Progenitor cell of endocrine pancreas (in vitro differentiated cells): ENCODE measurements at places on chromosomes 4 and X. TPM values are rescaled to one million over a fixed set of nuclear protein-coding genes. Genes with fewer than 3 reads are reported as not detected.

- peak overlapping the region; percentile 52 for H3K27ac ChIP-seq
- peaks cover 5% of the 10 kb centered on the region for H3K27me3 ChIP-seq
- peaks cover 4% of the 10 kb centered on the region for H3K36me3 ChIP-seq
- DNase-seq = no peak
- H3K4me3 ChIP-seq = peak overlapping the region; percentile 87
- peaks cover 24% of the 10 kb centered on the region for H3K4me1 ChIP-seq
Measured at GRCh38 chrX:134547047-134547679, 87.2 kb downstream of the HPRT1 start.

GRCh38 chr4:141669501-141669900 lies 33.1 kb downstream of the IL15 start:
- no peaks in the 10 kb centered on the region for H3K27me3 ChIP-seq
- DNase-seq = no peak
- H3K27ac ChIP-seq = no peak overlapping the region

- no peak overlapping the region for H3K27ac ChIP-seq
- no peaks in the 10 kb centered on the region for H3K27me3 ChIP-seq
- DNase-seq = no peak
- no peaks in the 10 kb centered on the region for H3K4me1 ChIP-seq
Measured at GRCh38 chrX:43835559-43835958, 46.7 kb downstream of the MAOB start.

GRCh38 chr4:150224896-150225591 lies 146.8 kb downstream of the DCLK2 start:
- no peaks in the 10 kb centered on the region for H3K36me3 ChIP-seq
- H3K4me1 ChIP-seq = peaks cover under 1% of the 10 kb centered on the region
- H3K27me3 ChIP-seq = no peaks in the 10 kb centered on the region
- DNase-seq = no peak
- no peak overlapping the region for H3K4me3 ChIP-seq

DNA sequence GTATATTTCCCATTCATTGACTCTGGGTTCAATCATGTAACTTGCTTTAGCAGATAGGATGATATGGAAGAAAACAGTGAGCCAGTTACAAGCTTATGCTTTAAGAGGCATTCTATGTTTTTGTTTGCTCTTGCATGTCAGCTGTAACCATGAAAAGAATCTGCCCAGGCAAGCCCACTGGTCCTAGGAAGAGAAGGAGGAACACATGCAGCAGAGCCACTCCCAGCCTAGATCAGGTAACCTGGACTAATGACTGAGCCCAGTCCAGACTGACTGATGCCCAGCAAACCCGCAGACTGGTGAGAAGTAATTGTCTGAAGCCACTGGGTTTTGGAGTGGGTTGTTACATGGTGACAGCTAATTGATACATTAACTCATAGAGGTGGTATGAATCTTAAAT lies 167.9 kb downstream of the COL4A6 start:
- no peak overlapping the region for H3K27ac ChIP-seq
- H3K27me3 ChIP-seq = no peaks in the 10 kb centered on the region
- H3K4me1 ChIP-seq = peaks cover 10% of the 10 kb centered on the region
- DNase-seq = no peak
- no peak overlapping the region for H3K4me3 ChIP-seq

DNA sequence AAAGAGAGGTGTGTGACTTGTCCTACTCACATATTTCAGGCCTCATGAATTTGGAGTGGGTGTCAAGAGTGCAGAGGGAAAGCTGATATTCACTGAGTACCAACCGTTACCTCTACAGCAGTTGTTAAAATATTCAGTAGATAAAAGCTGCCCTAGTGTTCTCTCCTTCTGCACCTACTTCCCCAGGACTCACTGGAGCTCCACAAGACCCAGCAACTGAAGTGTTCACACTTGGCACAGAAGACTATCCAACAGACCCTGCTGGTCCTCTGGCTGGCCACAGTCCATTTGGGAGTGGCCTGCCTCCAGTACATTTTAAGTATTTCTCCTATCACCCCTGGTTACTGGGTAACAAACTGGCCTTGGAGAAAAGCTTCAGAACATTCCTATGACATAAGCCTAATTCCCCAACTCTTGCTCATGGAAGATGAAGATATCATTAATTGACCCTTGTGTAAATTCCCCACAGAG lies 70.8 kb downstream of the PPARGC1A start:
- no peak overlapping the region for H3K27ac ChIP-seq
- no peaks in the 10 kb centered on the region for H3K27me3 ChIP-seq
- H3K36me3 ChIP-seq = no peaks in the 10 kb centered on the region
- peaks cover 10% of the 10 kb centered on the region for H3K4me1 ChIP-seq

- H3K4me1 ChIP-seq = peaks cover 10% of the 10 kb centered on the region
- no peak for DNase-seq
- peaks cover 45% of the 10 kb centered on the region for H3K36me3 ChIP-seq
- no peaks in the 10 kb centered on the region for H3K27me3 ChIP-seq
- no peak overlapping the region for H3K4me3 ChIP-seq
Measured at GRCh38 chr4:38686682-38687081, 22.7 kb downstream of the KLF3 start.

GRCh38 chr4:53777244-53777984 lies 186.1 kb upstream of the LNX1 start:
- peaks cover 9% of the 10 kb centered on the region for H3K4me1 ChIP-seq
- no peak overlapping the region for H3K4me3 ChIP-seq
- no peaks in the 10 kb centered on the region for H3K27me3 ChIP-seq

GRCh38 chr4:152693871-152694270 lies 14.1 kb upstream of the TMEM154 start:
- no peaks in the 10 kb centered on the region for H3K36me3 ChIP-seq
- H3K27me3 ChIP-seq = no peaks in the 10 kb centered on the region
- H3K27ac ChIP-seq = no peak overlapping the region
- no peak overlapping the region for H3K4me3 ChIP-seq

DNA sequence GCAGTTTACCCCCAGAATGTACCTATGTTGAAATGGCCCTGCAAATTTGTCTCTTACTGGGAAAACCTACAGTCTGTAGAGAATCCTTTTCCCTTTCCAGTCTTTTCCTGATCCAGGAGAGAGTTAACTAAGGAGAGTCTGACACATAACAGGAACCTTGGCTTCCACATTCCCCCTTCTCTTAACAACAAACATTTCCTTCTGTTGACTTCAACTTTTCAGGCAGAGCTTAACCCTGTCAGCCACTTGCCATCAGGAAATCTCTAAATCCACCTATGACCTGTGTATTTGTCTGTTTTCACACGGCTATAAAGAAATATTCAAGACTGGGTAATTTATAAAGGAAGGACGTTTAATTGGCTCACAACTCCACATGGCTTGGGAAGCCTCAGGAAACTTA lies 45.6 kb upstream of the GPR78 start:
- peak overlapping the region; percentile 25 for H3K4me3 ChIP-seq
- H3K36me3 ChIP-seq = no peaks in the 10 kb centered on the region
- H3K27ac ChIP-seq = peak overlapping the region; percentile 95
- DNase-seq = no peak
- H3K27me3 ChIP-seq = no peaks in the 10 kb centered on the region

- no peaks in the 10 kb centered on the region for H3K27me3 ChIP-seq
- no peak for DNase-seq
- H3K36me3 ChIP-seq = no peaks in the 10 kb centered on the region
- H3K27ac ChIP-seq = peak overlapping the region; percentile 75
- H3K4me1 ChIP-seq = peaks cover 43% of the 10 kb centered on the region
- H3K4me3 ChIP-seq = no peak overlapping the region
Measured at GRCh38 chr4:82585690-82586435, 24.1 kb upstream of the TMEM150C start.

- peaks cover 9% of the 10 kb centered on the region for H3K36me3 ChIP-seq
- peak within 1 kb of the TSS; percentile 99 for H3K4me3 ChIP-seq
- H3K4me1 ChIP-seq = peaks cover 26% of the 10 kb centered on the region
- no peaks in the 10 kb centered on the region for H3K27me3 ChIP-seq
- H3K27ac ChIP-seq = peak within 1 kb of the TSS; percentile 100
Measured at GRCh38 chrX:47232803-47233332, at the start of gene USP11. TSS of gene USP11 (plus strand) at chrX:47233009. CDS start at chrX:47233044, 35 bp downstream.

The HEPH gene
- 91.8 and 92.4 TPM in 2 replicates for total RNA-seq

The IBSP gene
- total RNA-seq = not detected in 2 replicates
